ENCODE measurements at places on chromosomes 1 and 21.

DNA sequence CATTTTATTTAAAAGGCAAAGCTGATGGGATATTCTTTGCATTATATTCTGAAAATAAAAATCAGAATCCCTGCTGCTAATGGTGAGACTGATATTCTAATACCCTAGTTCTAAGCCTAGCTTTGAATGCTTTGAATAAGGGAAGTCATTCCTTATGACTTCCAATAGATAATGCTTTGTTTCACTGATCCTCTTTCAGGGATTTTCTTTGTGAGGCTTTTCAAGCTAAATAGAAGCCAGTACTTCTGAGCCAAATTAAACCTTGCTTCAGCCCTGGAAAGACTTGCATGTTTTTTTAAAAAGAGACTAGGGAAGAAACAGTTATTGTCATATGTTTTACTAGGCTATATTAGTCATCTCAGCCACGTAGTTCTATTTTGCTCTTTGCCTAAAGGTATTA lies 68.5 kb upstream of the CACYBP start:
- no peak for DNase-seq

GRCh38 chr1:235642011-235642942 lies 7.3 kb downstream of the GNG4 start:
- DNase-seq: peak; percentile 73

DNA sequence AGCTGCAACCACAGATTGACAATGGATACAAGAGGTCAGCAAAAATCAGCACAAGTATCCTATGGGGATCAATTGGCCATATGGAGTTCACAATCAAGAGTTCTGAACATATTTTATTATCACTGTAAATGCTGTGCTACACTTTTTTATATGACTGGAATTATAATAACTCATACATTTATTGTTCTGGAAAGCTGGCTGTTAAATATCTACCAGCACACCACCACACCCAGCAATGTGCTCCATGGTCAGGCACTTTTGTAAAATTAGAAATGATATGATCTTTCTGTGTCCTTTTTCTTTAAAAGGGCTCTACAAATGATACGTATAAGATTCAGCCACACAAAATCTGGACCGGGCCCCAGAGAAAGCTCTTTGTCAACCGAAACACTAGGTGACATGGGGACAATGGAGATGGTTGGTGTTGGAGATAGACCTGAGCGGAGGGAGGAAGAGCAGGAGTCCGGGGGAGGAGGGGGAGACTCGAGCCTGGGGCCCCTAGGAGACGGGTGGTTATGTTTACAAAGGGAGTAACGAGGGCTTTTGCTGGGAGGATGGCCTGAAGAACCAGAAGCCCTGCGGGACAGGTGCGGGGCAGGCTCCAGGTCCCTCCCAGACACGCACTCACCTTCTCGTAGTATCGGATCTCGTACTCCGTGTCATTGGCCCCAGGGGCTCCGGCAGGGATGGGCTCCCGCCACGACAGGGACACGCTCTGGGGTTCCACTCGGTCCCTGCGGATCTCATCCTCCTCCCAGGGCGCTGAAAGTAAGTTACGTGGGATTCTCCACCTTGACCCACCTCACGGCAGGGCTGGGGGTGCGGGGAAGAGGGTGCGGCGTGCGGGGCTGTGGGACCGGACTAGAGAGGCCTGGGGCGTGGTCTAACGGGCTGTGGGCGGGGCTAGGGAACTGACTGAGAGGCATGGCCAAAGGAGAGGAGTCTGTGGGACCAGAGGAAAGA lies 30.0 kb downstream of the EPHA10 start:
- no peak for DNase-seq

DNA sequence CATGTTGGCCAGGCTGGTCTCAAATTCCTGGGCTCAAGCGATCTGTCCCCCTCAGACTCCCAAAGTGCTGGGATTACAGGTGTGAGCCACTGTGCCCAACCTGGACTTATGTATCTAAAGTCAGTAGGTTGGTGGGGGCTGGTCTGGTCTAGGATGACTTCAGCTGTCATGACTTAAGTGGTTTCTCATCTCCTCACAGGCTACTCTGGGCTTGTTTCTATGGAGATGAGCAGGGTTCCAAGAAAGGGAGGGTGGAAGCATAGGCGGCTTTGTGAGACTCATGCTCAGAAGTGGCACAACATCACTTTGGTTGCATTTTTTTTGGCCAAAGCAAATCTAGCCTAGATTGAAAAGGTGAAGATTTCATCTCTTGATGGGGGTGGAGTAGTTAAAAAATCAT lies 115.9 kb upstream of the IVNS1ABP start:
- no peak for DNase-seq

DNA sequence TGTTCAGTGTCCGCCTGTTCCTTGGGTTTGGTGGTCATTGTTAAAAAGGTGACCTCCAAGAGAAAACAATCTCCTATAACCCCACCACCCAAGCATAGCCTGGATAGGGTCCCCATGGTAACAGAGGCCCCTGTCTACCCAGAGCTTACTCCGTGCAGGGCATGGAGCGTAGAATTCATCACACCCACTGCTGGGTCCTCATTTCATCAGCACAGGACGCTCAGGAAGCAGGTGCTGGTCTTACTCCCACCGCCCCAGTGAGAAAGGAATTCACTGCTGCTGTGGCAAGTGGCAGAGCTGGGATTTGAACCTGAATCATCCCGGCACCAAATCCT lies 37.0 kb downstream of the ARHGEF10L start:
- no peak for DNase-seq

DNA sequence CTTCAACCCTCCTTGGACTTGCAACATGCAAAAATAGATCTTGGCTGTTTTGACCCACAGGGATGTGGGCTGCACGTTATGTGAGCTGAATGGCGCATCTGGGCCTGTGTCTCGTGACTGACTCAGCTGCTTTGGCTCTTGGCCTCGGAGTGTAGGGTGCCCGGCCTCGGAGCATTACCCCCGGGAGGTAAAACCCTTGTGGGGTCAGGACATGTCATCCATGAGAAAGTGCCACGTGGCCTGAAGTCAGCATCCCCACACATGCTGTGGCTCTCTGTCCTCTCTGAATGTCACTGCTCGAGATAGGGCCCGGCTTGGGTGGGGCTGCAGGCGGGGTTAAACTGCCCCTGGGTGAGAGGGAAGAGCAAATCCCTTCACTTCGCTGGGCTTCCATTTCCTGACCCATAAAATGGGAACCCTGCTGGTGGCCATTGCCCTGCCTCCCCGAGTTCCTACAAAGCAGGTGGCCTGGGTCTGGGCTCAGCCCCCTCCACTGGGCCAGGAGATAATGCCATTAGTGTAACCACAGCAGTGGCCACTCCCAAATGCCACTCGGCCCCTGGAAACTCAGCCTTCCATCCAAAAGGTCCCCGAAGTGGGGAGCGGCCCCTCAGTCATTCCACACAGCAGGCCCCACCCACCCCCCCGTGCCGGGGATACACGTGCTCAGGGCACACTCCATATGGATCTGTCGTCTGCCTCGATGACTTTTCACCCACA lies 22.8 kb upstream of the TSPEAR start:
- DNase-seq: no peak

GRCh38 chr1:19644395-19644680 lies 227 bp downstream of the NBL1 start:
- DNase-seq: no peak

DNA sequence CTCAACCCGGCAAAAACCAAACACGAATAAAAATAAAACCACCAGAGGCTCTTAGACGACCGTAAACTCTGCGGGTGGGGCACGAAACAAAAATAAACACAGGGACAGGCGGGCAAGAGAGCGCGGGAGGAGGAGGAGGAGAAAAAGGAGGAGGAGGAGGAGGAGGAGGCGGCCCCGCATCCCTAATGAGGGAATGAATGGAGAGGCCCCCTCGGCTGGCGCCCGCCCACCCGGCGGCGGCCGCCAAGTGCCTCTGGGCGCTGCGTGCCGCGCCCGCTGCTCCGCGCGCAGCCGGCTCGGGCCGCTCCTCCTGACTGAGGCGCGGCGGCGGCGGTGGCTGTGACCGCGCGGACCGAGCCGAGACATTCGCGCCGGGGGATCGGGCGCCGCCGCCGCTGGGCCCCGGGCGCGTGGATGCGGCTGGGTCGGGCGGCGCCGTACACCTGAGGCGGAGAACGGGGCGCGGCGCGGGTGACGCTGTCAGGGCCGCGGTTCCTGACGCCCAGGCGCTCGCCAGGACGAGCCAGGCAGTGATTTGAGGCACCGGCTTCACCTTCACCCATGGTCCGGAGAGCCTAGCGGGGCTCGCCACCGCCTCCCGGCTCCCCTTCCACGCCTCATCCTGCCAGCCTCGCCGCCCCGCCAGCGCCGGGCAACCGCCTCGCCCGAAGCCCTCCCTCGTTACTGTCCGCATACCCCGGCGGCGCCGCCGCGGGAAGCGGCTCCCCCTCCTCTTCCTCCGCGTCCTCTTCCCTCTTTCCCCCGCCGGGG lies at the start of gene MARK1:
TSS of gene MARK1 (plus strand) at position 229 of the 771 bp plus-strand sequence. CDS start 687 bp downstream, outside the sequence.
- DNase-seq: no peak

GRCh38 chr1:94660994-94661393 lies 119.4 kb upstream of the F3 start:
- no peak for DNase-seq

DNA sequence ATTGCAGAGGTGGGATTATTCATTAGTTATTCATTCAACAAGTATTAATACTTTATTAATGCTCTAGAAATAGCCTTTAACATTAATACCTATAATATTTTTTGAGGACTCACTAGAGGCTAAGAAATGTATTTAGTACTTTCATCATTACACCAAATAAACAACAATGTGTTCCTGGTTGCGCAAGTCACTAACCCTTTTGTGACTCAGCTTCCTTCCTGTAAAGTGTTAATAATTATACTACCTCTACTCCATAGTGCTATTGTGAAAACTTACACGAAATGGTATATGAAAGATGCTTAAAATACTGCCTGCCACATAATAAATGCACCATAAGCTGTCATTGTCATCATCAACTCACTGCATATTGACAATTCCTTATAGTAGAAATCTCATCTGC lies 431.0 kb downstream of the DPYD start:
- no peak for DNase-seq

- DNase-seq: no peak
These were observed 47.1 kb upstream of the COG2 start for GRCh38 chr1:230595181-230595580.

DNA sequence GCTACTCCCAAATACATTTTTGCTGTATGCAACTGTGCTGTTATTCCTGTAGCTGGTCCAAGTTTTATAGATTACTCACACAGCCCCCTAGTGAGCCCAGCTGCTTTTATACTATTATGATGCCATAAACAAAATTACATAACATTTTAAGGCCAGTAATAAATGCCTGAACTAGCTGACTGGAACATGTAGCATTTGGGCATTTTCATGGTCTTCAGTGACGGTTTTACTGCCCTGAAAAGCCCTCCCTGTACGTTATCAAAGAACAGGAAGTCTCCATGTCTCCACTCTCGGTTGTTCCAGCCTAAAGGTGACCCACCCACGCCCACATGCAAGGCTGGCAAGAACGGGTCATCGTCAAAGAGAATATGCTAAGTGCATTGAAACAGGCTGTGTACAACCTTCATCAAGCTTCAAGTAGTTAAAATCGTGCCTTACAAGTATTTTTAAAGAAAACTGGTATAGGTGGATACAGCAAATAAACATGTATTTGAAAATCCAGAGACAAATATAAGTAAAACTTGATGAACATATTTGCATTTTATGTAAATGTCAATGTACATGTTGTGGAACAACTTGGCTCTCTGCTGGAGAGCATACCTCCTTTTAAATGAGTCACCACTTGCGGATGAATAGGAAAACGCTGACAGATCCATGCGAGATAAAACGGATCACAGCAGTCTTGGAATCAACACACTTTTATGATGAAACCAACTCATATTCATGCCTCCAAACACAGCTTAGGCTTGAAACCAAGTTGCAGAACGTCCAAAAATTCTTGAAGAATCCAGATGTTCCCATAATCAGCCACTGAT lies 520.5 kb downstream of the SMYD3 start:
- no peak for DNase-seq

- no peak for DNase-seq
These were observed 35.8 kb downstream of the HLX start for GRCh38 chr1:220915117-220915440.

- DNase-seq: no peak
These were observed 374.9 kb upstream of the PTBP2 start for GRCh38 chr1:96346719-96347118.

- no peak for DNase-seq
These were observed 190.7 kb upstream of the ESRRG start for GRCh38 chr1:216913976-216914375.

DNA sequence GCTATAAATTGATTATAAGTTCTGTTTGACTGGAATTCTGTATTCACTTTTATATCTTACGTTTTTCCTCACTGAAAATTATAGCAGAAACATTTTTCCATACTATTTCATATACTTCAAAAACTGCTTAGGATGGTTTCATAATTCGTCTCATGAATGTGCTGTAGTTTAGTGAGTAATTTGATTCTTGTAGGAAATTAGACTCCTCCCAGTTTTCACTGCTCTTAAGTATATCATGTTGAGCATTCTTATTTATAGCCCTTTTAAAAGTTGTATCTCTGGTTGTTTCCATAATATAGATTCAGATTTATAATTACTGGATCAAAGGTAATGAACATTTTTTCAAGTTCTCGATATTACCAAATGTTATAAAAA lies 250.6 kb downstream of the FMN2 start:
- DNase-seq: no peak

- no peak for DNase-seq
These were observed 140.6 kb upstream of the HMGB4 start for GRCh38 chr1:33723251-33723650.

DNA sequence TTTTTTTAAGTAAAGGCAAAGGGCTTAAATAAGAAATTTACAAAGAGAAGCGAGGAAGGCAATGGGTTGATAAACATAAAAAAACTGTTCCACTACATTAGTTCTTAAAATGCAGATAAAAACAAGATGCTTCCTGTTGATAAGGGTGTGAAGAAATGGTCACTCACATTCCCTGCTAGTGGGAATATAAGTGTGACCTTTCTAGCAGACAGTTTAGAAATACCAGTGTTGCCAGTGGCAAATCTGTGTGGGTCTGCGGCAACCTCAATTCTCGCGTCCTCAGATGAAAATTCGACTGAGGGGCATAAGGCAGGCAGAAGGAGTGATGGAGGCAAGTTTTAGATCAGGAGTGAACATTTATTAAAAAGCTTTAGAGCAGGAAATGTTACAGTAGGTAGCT lies 151.1 kb downstream of the NTNG1 start:
- no peak for DNase-seq

DNA sequence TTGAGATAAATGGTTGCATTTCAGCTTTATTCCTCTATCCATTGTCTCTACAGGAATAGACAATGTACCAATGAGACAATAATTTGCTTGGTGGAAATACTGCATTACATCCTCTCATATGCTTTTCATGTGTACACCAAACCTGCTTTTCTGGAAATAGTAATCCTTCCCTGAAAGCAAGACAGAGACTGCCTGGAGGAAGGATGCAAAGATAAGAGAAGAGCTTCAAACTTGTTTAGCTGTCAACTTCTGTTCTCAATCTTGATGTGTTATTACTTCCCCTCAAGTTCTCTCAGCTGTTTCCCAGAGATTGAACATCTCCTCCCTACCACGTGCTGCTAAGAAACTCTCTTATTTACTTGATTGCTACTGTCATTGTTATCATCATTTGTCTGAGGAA lies 1125.4 kb upstream of the TMPRSS15 start:
- DNase-seq: no peak

Data from Jurkat, Clone E6-1 (cell line).